T-helper 17 cell (primary cell): ENCODE measurements at places on chromosomes 7 and 10. TPM values are rescaled to one million over a fixed set of nuclear protein-coding genes. Genes with fewer than 3 reads are reported as not detected.

SFRP5 gene
- not detected for total RNA-seq

ODAD2 gene
- not detected for total RNA-seq

LRRC4 gene
- 0.34 TPM for total RNA-seq

DNA sequence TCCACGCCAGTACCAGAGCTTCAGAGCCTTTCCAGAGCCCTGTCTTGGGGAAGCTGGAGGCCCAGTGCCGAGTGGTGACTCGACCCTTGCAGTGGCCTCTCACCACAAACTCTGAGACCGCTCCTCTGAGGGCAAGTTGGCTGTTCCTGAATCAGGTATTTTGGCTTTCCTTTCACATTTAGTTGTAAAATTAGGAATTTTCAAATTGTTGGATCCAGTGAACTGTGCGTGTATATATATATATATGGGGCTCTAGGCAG, 128.7 kb upstream of the UNC5B start:
- H3K4me1 ChIP-seq: no peaks in the 10 kb centered on the region
- H3K27ac ChIP-seq: no peak overlapping the region
- DNase-seq: no peak
- no peak overlapping the region for H3K4me3 ChIP-seq

DNA sequence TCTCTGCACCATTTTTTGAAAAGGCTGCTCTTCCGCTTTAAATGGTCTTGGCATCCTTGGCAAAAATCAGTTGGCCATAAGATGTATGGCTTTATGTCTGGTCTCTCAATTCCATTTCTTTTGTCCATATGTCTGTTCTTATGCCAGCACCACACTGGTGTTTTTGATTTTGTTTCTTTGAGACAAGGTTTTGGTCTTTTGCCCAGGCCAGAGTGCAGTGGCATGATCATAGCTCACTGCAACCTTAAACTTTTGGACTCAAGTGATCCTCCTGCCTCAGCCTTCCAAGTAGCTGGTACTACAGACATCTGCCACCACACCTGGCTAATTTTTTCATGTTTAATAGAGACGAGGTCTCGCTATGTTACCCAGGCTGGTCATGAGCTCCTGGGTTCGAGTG, 48.5 kb downstream of the ANLN start:
- DNase-seq: no peak
- no peaks in the 10 kb centered on the region for H3K27me3 ChIP-seq
- H3K4me3 ChIP-seq: no peak overlapping the region
- no peaks in the 10 kb centered on the region for H3K36me3 ChIP-seq

DNA sequence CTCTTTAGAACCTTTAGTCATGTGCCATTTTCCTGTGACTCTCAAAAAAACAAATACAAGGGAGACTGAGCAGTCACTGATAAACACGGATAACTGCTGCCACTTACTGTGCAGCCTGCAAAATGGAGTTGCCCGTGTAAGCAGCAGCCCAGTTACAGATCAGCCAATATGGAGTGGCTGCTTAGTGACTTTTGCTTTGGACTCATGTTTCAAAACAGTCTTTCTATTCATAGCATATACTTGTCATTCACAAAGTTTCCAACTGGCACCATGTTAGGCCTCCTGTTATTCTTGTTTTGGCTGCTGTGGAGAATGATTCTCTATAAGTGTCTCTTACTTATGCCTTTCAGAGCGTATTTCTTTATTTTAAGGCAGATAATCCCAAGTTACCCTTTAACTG, 3.0 kb downstream of the FAM204A start:
- H3K36me3 ChIP-seq: peaks cover 7% of the 10 kb centered on the region
- peak overlapping the region; percentile 69 for H3K27ac ChIP-seq
- H3K4me3 ChIP-seq: no peak overlapping the region
- peaks cover 33% of the 10 kb centered on the region for H3K4me1 ChIP-seq
- DNase-seq: no peak

GRCh38 chr10:62584731-62585130, 210.6 kb downstream of the ZNF365 start:
- no peak overlapping the region for H3K27ac ChIP-seq
- peaks cover 3% of the 10 kb centered on the region for H3K36me3 ChIP-seq
- no peak overlapping the region for H3K4me3 ChIP-seq
- peaks cover 19% of the 10 kb centered on the region for H3K27me3 ChIP-seq

DNA sequence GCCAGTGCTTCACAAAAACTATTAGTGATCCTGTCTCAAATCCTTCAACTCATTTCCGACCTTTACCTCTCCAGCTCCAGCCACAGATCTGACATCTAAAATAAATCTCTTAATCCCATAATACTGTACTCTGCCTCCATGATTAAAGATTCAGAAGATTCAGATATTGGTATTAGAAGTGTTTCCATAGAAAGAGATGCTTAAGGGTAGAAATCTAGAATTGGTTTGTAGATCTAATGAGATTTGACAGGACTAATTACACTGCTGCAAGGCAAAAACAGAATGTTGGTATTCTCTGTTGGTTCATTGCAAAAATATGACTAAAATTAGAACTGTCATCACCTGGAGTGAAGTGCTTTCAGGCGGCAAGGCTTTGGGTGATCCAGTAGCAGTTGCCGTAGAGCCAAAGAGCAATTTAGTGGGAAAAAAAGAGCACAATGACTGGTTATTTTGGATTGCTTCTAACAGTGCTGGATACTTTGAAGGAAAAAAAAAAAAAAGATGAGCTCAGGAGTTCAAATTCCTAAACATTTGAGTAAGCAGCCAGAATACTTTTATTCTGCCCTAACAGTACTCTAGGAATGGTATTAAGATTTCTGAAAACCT, 940.1 kb upstream of the SORCS1 start:
- no peaks in the 10 kb centered on the region for H3K27me3 ChIP-seq
- DNase-seq: no peak
- H3K4me1 ChIP-seq: no peaks in the 10 kb centered on the region
- H3K4me3 ChIP-seq: no peak overlapping the region
- no peak overlapping the region for H3K27ac ChIP-seq

DNA sequence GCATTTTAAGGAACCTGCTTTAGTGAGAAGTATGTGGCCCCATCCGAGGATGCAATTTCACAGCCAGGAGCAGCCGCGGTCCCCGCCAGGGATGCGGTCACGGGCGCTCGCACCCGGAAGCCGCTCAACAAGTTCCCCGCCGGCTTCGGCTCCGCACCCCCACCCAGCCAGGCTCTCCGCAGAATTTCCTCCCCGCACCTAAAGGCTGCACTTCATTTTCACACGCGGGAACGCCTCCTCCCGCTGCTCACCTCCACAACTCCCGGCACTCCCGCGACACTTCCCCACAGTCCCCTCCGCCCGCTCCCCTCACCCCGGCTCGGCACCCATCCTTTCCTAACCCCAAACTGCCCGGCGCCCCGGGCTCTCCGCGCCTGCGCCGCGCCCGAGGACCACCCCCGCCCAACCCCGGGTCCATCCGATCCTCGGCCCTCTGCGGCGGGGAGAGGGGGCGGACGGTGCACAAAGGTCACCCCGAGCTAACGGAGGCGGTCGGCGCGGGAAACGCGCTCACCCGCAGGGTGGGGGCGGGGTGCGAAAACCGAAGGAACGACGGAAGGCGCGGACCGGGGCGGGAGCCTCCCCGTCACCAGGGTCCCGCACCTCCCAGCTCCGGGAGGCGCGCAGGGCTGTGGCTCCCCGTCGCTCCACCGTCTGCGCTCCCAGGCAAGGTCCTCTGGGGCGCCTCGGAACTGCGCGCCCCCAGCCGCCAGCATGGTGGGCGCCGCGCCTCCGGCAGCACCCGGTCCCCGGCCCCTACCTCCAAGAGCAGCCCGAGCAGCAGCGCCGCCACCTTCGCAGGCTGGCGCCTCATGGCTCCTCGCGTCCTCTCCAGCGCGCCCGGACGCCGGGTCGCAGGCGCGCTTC, 558 bp downstream of the VOPP1 start:
- H3K27ac ChIP-seq: peak overlapping the region; percentile 95
- no peaks in the 10 kb centered on the region for H3K27me3 ChIP-seq
- peaks cover 65% of the 10 kb centered on the region for H3K4me1 ChIP-seq
- peak overlapping the region; percentile 96 for H3K4me3 ChIP-seq
- peak; percentile 50 for DNase-seq

GRCh38 chr10:12597788-12598765, 248.7 kb downstream of the CAMK1D start:
- peaks cover 4% of the 10 kb centered on the region for H3K36me3 ChIP-seq
- no peaks in the 10 kb centered on the region for H3K27me3 ChIP-seq
- peak overlapping the region; percentile 68 for H3K27ac ChIP-seq

DNA sequence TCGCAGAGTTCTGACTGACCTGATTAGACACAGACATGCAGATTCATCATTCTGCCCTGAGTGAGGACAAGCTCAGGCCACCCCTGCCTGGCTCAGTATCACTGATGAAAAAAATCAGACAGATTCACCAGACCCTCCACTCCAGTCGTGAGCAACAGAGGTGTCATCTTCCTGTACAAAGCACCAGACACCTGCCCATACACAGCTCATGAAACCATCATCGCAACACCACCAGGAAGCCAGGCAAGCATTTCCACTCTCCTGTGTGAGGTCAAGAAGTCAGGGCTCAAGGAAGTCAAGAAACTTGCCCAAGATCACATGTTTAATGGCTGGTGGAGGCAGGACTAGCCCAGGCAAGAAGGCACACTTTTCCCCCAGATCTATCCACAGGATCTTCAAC, 163.0 kb downstream of the CALN1 start:
- H3K4me3 ChIP-seq: no peak overlapping the region
- no peaks in the 10 kb centered on the region for H3K27me3 ChIP-seq
- no peak for DNase-seq

DNA sequence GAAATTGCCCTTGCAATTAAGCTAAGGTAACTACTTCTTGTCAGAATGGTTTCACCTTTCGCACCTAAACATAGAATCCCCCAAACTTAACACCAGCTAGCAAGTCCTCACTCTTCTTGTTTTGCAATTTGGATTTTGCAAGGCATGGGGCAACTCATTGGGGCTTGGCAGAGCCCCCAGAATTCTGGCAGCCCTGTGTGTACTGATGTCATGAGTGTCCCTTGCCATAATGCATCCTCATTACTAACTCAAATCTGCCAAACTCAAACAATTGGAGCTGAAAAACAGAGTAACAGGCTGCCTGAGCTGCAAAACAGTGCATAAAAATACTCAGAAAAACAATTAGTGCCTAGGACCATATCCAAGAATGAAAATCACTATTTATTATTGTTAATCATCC, 7.9 kb upstream of the XPNPEP1 start:
- H3K27me3 ChIP-seq: no peaks in the 10 kb centered on the region
- H3K4me1 ChIP-seq: peaks cover 25% of the 10 kb centered on the region
- DNase-seq: no peak
- H3K36me3 ChIP-seq: no peaks in the 10 kb centered on the region
- no peak overlapping the region for H3K4me3 ChIP-seq

GRCh38 chr10:130867446-130868194, 443.9 kb downstream of the TCERG1L start:
- no peaks in the 10 kb centered on the region for H3K36me3 ChIP-seq
- no peaks in the 10 kb centered on the region for H3K4me1 ChIP-seq
- peaks cover 7% of the 10 kb centered on the region for H3K27me3 ChIP-seq
- no peak for DNase-seq
